ENCODE measurements at places on chromosomes 6 and 20.

GRCh38 chr6:21284166-21284565 is 309.4 kb upstream of the SOX4 start:
- no peak for DNase-seq

- no peak for DNase-seq
Measured at GRCh38 chr6:134111062-134111677, 58.7 kb upstream of the SLC2A12 start.

- DNase-seq: no peak
Measured at GRCh38 chr6:135053406-135053805, 1.2 kb downstream of the HBS1L start.

DNA sequence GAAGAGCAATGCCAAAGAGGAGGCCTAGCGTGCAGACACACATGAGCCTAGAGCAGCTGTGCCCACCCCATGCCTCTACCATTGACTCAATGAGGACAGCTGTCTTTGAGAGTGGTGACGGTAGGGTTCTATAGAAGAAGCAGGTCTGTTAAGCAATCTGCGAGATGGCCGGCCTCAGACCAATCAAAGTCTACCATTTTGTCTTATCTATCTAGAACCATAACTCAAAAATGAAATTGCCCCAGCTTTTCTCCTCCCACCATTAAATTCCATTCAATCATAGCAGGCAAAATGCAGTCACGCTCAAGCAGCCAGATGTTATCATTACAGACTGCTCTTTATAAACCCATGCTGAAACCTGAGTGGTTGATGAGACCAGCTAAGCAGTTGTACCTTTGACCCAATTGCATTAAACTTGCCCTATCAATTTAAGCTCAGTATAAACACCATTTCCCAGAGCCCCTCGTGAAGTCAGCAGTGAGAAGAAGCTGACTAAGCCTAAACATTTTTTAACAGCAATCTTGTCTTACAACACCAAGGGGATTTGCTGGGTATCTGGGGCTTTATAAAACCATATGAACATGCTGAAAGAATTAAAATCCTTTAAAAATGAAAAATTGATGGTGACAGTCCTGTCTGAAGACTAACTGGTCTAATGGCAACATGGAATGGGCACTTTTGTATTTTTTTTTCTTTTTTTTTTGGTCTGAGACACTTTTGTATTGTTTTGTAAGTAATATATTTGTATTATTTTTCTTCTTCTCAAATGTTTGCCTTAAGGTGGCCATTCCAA is 57.5 kb downstream of the FOXC1 start:
- no peak for DNase-seq

GRCh38 chr20:40942006-40942405 is 86.6 kb upstream of the TOP1 start:
- DNase-seq: no peak

GRCh38 chr6:120735641-120736040 is 598.6 kb downstream of the TBC1D32 start:
- DNase-seq: no peak

Measured in vagina (tissue), 2 donors.